ENCODE measurements at places on chromosomes 7 and 10.

DNA sequence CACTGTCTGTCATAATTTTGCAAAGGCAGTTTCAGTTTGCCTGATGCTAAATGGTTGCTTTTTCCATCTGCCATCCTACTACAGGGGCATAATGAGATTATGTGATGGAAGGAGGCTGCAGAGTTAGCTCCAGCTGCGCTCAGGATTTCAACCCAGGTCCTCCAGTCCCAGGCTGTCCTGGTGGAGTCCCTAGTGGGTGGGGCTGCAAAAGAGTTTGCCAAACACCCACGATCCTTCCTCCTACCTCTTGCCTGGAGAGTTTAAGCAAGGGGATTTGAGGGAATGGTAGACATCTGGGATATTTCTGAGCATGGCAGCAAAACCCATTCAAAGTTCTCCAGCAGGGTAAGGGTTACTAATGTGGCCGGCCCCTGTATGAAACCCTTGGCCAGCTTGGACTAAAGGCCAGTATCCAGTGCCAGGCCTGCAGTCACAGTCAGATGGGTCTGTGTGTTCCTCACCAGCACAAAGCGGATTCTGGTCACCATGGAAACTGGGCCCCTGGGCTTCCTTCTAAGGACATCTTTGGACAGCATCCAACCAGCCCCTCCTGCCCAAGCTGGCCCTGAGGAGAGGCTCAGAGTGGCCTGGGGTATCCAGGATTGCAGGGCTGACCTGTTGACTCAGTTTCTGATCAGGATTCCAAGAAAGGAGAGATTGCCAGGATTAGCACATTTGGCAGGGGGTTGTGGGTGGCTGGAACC is 42.7 kb upstream of the CHST3 start:
- no peak for DNase-seq

- DNase-seq: no peak
Measured at GRCh38 chr10:102396317-102396650, 779 bp downstream of the NFKB2 start.

DNA sequence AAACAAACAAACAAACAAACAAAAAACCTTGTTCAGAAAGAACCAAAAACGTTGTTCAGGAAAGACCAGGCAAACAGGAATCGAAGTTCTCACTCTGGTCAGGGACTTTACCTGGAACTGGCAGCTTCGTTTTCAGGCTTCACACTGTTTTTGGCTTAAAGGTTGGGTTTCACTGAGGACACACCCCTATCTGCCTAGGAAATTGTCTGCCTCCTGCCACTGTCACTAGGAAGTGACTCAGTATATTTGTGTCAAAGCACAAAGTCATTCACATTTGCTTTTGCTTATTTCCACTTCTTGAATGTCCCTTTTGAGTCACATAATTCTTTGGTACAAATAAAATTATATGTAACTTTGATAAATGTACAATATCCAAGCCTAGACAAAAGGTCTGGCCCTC is 37.9 kb downstream of the PNLIPRP3 start:
- no peak for DNase-seq

GRCh38 chr10:116990276-116990800 is 14.6 kb downstream of the SHTN1 start:
- no peak for DNase-seq

DNA sequence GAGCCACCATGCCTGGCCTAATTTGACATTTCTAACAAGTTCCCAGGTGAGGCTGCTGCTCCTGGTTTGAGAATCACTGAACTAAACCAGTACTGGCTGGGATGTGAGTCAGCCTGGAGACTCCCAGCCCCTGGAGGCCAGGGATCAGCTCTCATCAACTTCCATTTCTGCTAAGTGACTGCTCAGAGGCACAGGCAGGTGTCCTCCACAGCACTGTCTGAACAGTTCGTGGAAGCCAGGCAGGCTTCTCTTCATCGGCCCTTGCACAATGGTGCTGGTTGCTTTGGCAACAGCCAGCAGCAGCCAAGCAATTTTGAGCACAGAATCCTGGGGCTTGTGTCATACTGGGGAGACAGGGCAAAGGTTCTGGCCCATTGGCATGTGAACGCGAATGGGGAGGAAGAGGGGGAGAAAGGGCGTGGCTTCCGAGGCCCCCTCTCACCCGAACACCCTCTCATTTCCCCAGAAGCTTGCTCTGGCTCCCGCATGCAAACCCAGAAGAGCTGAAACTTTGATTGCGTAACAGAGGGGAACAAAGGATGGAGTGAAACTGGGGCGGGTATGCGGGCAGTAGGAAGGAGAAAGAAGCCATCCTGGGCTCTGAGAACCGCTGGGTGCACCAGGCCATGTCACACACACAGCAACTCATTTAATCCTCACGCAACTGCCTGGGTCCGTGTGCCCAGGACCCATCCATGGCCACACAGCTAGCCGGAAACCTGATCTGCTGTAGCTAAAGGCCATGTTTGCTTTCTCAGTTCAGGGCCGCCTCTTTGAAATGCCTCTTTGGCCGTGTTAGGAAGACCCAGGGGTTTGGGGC is 9.0 kb upstream of the POR start:
- no peak for DNase-seq

DNA sequence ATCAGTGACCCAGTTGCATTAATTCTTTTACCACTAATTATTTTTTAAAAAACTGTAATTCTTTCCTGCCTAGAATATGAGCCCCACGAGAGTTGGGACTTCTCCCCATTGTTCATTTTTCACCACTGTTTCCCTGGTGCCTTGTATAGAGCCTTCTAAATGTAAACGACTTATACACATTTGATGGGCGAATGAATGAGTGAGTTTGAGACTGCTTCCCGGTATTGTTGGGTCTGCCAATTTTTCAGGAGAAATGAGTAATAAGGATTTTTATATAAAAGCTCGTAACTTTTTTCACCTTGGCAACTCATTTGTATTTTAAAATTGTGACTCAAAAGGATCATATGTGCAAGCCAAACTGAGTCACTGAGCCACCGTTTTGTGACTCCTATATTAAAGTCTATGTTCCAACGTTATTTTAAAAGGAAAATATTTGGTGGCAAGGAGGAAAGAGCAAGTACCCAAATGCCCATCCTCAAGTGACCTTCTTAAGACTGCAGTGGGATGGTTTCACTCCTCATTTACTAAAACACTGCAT is 621.3 kb downstream of the KCNMA1 start:
- DNase-seq: no peak

GRCh38 chr7:108406222-108406890 is 49.9 kb downstream of the NRCAM start:
- DNase-seq: no peak

- DNase-seq: no peak
Measured at GRCh38 chr7:157276091-157276561, 60.7 kb upstream of the DNAJB6 start.

GRCh38 chr7:30436046-30436445 is 42.5 kb downstream of the NOD1 start:
- no peak for DNase-seq

- no peak for DNase-seq
Measured at GRCh38 chr10:74507951-74508350, 318.4 kb upstream of the KAT6B start.

GRCh38 chr7:16951483-16952080 is 69.8 kb upstream of the AGR3 start:
- no peak for DNase-seq

DNA sequence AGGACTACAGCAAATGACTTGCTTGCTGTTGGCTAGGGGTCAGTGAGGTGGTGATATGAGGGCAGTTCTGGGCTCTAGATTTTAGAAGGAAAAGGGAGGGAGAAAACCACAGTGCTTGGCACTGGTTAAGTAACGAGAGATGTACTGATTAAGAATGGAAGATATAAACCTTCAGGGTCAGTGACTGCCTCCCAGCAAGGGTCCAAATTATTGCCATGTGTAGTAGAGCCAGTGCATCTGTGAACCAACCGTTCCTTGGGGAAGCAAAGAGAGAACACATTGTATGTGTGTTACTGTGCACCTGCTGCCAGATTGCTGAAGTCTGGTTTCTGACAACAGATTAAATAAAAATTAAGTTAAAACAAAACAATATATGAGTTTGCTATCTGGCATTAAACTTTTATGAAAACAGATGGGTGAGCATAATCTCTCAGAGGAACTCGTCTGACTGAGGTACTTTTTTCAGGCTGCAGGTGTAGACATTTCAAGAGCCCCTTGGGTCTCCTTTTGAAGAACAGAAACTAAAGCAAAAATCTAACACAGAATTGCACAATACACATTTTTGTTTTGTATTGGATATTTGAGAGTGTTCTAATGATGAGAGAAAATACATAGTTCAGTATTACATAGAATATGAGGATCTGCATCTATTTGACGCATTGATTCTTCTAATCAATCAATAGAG is 1120.6 kb downstream of the SORCS3 start:
- DNase-seq: no peak

GRCh38 chr10:31000867-31001266 is 30.8 kb downstream of the ZNF438 start:
- DNase-seq: no peak

DNA sequence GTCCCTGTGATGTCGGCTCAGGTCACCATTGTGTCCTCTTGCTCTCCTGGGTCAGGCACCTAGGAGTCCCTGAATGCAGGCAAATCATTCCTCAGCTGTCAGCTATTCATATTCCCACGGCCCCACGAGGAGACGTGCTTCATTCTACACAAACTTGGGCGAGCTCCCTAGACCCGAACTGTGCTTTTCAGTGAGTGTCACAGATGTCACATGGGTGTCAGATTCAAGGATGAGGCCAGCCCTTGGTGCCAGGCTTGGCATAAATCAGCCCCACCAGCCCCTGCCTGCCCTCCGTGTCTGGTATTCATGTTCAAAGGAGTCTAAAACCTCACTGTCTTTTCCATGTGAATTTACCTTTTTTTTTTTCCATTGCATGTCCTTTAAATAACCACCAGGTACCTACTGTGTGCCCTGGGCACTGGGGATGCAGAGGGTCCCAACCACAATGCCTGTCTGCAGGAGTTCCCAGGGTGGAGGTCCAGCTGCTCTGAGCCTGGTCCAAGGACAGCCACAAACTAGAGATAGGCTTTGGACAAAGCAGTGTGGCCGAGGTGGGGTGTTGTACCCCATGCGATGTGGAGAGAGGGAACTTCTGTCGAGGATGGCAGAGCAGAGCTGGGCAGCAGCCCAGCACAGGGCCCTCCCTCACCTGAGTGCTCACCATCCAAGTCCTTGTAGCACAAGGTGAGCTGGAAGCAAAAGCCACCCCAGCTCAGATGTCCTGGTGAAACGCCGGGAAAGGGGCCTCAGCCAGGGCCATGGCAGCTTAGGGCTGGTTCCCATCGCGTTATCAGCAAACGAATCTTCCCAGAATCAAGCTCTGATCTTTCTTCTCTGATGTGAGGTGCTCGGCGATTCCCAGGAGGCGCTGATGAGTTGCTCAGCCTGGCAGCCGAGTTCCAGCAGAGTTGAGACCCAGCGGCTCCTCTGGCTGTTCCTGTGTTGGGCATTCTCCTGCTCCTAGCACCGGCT is 611.9 kb downstream of the PTPRN2 start:
- DNase-seq: no peak

DNA sequence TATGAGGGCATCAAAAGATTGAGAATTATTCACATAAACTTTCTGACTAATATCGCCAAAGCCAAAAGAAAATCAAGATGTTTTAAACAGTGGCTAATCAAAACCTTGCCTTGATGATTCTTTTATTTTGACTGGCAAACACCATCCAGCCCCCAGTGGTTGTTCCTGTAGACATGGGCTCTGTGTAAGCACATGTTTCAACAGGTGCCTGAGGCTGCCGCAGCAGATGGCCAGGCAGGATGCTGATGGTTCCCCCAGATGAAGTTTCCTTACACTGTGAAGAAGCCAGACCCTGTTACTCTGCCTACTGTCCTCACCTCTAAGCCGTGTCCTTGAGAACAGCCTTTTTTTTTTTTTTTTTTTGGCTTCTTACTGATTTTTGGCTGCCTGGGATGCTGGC is 146.5 kb downstream of the RAB11FIP2 start:
- DNase-seq: no peak
